ENCODE measurements at places on chromosomes 12 and 14.

- DNase-seq = no peak
These were observed 185.1 kb downstream of the C12orf42 start for GRCh38 chr12:103310546-103311270.

- DNase-seq = no peak
These were observed 15.1 kb downstream of the POU6F1 start for GRCh38 chr12:51202718-51203117.

GRCh38 chr12:83016218-83016835 is 329.6 kb downstream of the TMTC2 start:
- peak; percentile 44 for DNase-seq

- no peak for DNase-seq
These were observed 95.7 kb downstream of the PDE3A start for GRCh38 chr12:20463913-20464524.

DNA sequence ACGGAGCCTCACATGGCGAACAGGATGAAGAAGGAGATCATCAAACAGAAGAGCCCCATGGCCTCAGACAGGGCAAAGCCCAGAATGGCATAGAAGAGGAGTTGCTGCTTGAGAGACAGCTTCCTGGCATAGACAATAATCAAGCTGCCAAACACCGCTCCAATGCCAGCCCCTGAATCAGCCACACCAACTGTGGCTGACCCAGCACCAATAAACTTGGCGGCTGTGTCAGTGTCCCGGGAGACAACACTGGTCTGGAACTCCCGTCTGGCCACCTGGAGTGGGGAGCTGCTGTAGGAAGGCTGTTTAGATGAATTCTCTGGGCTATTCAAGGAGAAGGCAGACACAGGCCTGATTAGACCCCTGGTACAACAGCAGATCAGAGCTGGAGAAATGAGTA is 100.1 kb downstream of the HEATR5A start:
- DNase-seq = no peak

- no peak for DNase-seq
These were observed 60.6 kb downstream of the PTPRB start for GRCh38 chr12:70576341-70577282.

GRCh38 chr14:95850429-95850828 is 26.2 kb upstream of the TUNAR start:
- no peak for DNase-seq

GRCh38 chr12:9651265-9651729 is 18.2 kb upstream of the CLEC2D start:
- peak; percentile 31 for DNase-seq

GRCh38 chr12:108807996-108808769 is 49.2 kb downstream of the SSH1 start:
- DNase-seq = no peak

GRCh38 chr14:50924236-50924635 is 20.0 kb downstream of the PYGL start:
- no peak for DNase-seq

DNA sequence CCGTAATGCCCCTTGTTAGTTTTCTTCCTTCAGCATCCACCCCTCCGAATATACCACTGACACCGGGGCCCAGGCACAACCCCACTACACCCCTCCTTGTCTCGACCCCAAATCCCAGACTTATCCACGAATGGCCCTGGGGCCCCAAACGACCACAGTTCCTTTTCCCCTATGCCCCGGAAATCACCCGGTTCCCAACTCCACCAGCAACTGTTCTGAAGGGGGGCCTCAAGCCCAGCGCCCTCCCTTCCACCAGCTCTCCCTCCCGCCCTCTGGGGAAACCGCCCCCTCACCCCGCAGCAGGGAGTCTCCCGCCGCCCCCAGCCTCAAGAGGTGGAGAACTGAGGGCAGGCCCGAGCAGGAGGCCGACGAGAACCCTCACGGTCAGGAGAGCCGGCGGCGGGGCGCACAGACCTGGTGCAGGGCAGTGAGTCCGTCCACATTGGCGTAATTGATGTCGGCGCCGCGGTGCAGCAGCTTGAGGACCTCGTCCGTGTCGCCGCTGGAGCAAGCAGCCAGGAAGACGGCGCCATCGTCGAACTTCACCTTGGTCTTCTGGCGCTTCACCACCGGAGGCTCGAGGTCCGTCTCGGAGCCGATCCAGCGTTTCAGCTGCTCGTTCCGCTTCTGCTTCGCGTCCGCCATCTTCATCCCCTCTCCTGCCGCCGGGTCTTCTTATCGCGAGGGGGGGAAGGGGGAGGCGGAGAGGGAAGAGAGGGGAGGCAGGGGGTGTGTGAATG is 446 bp downstream of the PPP1R12A start:
- peak; percentile 90 for DNase-seq

- DNase-seq = no peak
These were observed 21.1 kb downstream of the PLXNC1 start for GRCh38 chr12:94169495-94169894.

DNA sequence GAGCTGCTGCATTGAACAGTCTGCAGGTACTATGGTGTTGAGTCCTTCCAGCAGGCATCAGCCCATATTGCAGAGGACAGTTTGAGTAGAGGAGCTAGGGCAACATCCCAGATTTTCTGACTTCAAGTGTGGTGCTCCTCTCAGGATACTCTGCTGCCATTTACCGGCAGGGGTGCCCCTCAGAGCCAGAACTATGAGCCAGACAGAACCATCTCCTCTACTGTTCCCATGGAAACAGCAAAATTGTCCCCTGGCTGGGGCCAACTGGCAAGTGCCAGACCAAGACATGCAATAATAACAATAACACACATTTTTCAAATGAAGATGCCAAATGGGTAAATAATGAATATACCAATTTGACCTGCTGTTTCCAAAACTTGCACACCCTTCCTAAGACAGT is 102.9 kb downstream of the ADCK1 start:
- no peak for DNase-seq

DNA sequence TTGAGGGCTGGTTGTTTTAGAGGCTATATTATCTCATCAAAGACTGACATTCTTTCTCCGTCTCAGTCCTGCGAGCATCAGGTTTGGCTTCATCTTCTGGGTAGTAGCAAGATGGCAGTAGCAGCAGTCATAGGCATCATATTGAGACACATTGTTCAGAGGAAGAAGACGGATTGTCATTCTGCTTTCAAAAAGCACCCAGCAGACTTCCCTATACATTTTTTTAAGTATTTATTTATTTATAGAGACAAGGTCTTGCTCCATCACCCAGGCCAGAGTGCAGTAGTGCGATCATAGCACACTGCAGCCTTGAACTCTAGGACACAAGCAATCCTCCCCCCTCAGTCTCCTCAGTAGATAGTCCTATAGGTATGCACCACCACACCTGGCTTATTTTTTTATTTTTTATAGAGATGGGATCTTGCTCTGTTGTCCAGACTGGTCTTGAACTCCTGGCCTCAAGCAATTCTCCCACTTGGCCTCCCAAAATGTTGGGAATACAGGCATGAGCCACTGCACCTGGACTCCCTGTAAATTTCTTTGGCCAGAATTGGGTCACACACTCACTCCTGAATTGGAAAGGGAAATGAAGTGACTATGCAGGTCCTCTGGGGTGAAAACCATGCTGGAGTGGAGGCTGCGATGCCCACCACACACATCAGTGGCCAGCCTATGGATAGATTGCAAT is 125.4 kb downstream of the SLC38A6 start:
- no peak for DNase-seq

DNA sequence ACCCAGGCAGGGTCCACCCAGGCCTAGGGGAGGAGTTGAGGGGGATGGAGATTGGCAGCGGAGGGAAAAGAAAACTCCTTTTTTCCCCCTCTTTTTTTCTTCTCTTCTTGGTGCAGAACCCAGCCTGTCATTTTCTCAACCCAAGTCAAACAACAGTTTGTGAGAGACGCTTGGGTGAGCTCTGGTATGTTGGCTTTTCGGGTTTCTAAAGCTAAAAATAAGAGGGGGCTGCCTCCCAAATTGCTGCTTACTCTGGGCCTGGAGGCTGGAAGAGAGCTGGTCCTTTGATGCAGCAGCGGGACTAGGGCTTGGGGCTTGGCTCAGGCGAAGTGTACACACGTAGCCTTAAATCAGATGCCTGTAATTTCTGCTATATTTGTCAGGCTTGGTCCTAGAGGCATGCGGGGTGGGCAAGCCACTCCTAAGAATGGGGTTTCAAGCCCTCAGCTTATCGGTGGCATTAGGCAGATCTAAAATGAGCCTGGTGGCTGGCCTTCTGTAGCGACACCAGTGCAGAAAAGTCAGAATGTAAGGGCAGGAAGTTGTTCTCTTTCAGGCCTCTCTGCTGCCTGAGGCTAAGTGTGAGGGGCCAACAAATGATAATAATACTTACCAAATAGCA is 816 bp upstream of the SLC8A3 start:
- DNase-seq = no peak

DNA sequence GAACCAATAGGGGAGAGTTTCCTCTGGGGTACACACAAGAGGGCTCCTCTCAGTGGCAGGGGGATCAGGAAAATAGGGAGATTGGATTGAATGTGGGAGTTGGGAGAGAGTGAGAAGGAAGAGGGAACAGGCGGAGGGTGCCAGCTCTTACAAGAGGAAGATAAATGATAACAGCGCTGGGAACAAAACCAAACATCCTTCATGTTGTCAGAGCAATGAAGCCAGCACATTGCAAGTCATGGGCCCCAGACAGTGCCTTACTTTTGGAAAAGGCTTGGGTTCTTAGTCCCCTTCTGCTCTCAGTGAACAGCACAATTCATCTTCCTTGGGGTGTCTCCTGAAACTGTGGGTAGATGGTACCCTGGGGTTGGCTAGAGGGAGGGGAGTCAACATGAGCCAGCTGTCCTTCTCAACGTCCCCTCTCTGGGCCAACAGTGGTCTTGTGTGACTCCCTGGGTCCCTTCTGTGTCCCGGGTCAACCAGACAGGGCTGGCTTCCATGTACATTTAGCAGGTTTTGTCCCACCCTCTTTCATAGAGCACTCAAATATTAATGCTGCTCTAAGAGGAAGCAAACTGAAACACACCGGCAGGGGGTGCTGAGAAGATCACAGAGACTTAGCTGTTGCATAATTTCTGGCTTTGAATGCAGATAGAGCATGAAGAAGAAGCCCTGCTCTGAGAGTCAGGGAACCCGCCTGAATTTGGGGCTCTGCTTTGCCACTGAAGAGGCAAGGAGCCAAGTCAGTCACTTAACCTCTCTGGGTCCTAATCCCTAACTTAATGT is 138.5 kb downstream of the ESRRB start:
- DNase-seq = no peak

DNA sequence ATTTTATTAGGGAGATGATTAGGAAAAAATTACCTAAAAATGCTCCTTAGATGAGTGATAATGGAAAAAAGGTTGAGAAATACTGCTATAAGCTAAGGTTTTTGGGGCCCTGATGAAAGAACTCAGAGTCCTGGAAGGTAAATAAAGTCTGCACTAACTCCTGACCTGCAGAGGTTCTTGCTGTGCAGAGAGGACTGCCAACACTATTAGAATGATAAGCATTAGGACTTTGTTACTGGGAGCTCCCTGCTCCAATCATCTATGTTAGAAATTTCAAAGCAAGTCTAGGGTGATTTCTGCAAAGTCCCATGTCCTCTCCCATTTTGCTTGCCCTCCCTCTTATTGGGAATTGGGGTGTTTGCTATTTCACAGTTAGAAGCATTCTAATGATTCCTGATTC is 112.2 kb downstream of the SMOC1 start:
- no peak for DNase-seq

- DNase-seq = no peak
These were observed 79.2 kb downstream of the DAD1 start for GRCh38 chr14:22509751-22510300.

Measured in stomach (tissue), 19 donors.